ENCODE measurements at places on chromosomes 12 and 14.

- no peak for DNase-seq
These were observed at the start of gene MMP19 for GRCh38 chr12:55842681-55843429. Gene MMP19 (minus strand): TSS chr12:55842936. CDS start chr12:55842830, 106 bp downstream.

DNA sequence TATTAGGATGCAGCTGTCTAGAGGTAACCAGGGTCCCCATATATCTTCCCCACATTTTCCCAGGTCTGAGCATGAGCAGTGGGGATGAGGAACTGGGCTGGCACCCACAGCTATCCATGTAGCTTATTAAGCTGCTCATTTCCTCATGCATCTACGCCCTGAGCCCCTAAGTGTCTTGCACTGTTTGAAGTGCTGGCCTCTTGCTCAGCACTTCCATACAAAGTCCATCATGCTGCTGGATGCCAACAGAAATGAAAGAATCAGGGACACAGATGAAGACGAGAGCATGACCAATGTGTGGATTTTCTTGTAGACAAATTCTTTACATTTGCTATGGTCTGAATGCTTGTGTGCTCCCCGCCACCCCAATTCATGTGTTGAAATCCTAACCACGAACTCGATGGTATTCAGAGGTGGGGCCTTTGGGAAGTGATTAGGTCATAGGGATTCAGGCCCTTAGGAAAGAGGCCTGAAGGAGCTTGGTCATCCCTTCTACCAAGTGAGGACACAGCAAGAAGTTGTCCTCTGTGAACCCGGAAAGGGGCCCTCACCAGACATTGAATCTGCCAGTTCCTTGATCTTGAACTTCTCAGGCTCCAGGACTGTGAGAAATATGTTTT, 54.5 kb downstream of the C12orf75 start:
- no peak for DNase-seq

DNA sequence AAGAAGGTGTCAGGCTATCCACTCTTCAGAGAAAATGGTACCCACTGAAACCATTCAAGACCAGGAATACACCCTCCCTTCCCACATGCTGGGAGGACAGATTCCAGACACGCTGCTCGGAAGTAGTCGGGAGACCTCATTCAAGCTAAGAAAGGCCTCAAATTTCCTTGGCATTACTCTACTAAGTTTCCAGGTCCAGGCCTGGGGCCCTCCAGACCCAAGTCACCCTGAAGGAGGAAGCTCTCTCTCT, 27.1 kb upstream of the RPLP0 start:
- DNase-seq: no peak

GRCh38 chr12:41881891-41882805, 262.5 kb downstream of the GXYLT1 start:
- DNase-seq: no peak

GRCh38 chr12:130249376-130249775, 87.1 kb downstream of the FZD10 start:
- no peak for DNase-seq

DNA sequence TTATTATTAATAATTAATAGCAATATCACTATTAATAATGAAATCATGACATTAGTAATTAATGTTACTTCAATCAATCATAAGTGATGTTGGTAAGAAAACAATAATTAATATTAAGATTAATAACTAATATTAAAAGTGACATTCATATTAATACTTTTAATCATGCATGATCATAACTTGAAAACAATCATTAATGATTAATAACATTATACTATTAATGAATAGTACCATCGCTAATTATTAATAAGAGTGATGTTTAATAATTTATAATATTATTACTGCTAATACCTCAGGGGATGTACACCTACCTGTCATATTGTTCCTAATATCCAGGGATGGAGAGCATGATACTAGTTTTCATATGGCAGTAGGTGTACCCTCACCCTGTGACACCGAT, 10.0 kb upstream of the CLEC6A start:
- no peak for DNase-seq

DNA sequence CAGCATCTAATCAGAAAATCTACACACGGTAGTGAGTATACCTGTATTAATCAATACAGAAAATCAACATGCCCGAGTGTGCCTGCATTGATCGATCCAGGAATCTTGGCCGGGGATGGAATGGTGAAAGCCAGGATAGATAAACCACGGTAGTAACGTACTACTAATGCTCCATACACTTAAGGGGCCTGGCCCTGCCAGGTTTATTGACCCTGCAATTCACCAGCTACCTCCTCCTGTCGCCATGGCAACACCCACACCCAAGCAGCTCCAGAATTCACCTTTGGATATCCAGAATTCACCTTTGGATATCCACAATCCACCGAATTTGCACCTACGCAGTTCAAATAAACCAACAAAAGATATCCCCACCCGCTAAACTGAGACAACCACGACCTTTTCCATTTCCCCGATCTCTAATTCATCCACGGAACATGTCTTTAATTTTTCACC, 14.8 kb upstream of the CALM1 start:
- DNase-seq: no peak

- no peak for DNase-seq
These were observed 73.2 kb downstream of the MYRFL start for GRCh38 chr12:69898236-69898635.

GRCh38 chr14:78836777-78837176, 666.6 kb downstream of the NRXN3 start:
- no peak for DNase-seq

DNA sequence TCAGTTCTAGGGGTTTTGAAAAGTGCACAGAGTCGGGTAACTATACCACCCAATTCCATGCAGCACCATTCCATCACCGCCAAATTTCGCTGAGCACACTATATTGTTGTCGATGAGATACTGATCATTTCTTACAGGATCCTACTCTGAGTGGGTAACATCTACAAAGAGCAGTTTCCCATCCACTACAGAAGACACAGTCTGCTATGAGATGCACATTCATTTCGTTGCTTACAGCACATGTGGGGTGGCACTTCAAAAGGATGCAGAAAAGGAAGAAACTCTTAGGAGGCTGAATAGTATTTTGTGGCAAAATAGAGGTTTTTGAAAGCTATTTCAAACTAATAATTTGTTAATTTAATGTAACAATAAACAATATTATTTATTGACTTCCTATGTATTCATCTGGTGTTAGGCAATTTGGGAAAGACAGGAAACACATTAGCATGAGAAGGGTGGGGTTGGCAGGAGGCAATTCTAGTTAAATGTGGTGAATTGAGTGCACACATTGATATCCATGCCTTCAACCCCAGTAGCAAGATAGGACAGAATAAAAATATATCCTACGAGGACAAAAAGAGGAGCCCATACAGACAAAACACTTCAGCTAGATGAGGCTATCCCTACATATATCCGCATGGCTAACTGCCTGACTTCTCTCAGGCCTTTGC, 186.8 kb upstream of the PARP11 start:
- DNase-seq: no peak

DNA sequence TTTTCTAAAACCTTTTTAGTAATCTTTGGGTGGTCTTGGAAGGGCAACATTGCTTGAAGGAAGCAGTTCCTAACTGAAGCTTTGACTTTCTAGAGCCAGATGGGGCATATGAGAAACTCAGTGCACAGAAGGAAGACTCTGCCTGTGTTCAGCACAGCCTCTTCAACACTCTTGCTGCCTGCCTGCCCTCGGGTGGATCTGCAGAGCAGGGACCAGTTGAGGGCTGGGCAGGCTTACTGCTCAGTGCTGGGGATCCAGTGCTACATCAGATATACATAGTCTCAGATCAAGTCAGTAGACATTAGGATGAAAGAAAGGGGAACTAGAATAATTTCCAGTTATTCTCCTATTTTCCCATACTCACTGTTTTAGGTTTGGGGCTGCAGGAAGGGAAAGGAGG, 29.5 kb upstream of the TMX1 start:
- DNase-seq: no peak

DNA sequence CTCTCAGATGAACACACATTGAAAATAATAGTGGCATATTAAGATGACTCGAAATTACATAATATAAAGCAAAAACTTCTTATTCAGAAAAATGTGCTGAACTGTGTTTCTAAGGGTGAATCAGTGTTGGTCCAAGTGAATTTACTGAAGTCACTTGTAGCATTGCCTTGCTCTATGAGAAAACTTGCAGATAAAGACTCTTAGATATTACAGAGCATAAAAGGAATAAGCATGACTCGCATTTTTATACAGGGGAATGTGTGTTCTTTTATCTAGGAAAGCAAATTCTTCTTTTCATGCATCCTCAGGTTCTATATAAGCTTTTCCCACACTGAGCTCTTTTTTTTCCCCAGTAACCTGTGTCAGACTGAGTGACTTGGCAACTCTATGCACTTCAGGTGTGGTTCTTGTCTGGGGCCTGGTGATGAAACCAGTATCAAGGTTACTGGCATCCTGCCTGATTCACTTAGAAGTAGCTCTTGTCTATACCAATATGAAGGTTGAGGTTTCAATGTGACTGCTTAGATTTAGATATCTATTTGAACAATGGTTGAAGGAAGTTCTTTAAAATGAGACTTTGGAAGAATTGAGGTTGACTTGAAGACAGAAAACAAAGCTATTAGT, 76.1 kb downstream of the OTOGL start:
- DNase-seq: no peak

GRCh38 chr12:121512561-121512960, 68.3 kb downstream of the KDM2B start:
- DNase-seq: no peak

- DNase-seq: no peak
These were observed 179.0 kb upstream of the IGF1 start for GRCh38 chr12:102659200-102659911.

- DNase-seq: no peak
These were observed 23.6 kb upstream of the FOS start for GRCh38 chr14:75254901-75255584.

- no peak for DNase-seq
These were observed 300.7 kb upstream of the TBX3 start for GRCh38 chr12:114984634-114985061.

GRCh38 chr12:15049461-15050153, 76.8 kb downstream of the PDE6H start:
- DNase-seq: no peak

DNA sequence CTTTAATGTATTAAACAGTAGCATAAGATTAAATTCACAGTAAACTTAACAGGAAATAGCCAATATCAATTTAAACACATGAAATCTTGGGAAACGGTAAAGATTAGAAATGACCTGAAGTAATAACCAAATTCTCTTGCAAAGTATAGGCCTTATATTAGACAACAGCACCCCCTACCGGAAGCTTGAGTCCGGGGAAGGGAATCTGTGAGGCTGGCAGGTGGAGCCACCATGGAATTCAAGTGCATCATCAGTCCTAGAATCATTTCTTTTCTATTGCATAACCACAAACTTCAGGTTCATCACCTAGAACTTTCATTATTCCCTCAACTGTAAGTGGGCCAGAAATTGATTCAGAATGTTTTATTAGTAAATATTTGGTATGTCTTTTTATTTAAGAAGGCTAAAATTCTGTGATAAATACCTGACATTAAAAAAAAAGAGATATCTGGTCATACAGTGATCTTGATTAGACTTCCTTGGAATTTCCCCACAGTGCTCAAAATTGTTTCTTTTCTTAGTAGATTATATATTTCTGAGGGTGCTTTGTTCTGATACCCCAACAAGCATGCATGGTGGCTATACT, 48.6 kb downstream of the AP5M1 start:
- DNase-seq: peak; percentile 58

DNA sequence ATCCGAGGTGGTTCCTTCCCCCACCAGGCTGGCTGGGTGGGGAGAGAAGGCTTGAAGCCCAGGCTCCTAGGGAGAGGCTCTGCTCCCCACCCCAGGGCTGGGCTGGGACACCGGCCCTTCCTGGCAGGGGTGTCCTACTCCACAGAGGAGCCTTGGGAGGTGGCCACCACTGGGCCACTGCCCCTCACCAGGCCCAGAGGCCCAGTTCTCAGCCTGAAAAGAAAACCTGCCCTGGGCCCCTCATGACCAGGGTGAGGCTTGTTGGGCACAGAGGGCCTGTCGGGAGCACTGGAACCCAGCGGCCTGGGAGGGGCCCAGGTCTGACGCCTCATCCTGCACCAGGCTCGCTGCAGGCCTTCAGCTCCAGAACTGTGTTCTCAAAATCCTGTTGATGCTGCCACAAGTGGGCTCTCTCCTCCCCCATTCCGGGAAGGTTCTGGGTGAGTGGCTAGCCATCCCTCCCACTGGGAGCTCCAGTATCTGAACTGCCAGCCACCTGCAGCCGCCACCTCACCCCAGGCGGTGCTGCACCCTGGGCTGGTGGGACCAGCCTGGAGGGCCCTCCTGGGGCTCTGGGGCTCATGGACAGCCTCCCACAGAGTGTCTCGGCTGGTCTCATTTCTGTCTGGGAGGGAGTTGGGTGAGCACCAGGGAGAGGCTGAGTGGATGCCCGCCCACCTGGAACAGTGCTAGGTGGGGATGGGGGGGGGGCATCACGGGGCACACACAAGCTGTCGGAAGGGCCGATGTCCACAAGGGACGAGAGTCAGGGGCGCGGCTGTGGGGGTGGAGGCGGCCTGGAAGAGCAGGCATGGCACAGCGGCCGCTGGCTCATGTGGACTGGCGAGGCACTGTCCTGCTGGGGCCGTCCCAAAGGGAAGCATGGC, 11.8 kb downstream of the BAG5 start:
- no peak for DNase-seq

GRCh38 chr12:82627799-82628198, 58.9 kb upstream of the TMTC2 start:
- no peak for DNase-seq

GRCh38 chr14:59347511-59347900, 117.7 kb downstream of the GPR135 start:
- no peak for DNase-seq

DNA sequence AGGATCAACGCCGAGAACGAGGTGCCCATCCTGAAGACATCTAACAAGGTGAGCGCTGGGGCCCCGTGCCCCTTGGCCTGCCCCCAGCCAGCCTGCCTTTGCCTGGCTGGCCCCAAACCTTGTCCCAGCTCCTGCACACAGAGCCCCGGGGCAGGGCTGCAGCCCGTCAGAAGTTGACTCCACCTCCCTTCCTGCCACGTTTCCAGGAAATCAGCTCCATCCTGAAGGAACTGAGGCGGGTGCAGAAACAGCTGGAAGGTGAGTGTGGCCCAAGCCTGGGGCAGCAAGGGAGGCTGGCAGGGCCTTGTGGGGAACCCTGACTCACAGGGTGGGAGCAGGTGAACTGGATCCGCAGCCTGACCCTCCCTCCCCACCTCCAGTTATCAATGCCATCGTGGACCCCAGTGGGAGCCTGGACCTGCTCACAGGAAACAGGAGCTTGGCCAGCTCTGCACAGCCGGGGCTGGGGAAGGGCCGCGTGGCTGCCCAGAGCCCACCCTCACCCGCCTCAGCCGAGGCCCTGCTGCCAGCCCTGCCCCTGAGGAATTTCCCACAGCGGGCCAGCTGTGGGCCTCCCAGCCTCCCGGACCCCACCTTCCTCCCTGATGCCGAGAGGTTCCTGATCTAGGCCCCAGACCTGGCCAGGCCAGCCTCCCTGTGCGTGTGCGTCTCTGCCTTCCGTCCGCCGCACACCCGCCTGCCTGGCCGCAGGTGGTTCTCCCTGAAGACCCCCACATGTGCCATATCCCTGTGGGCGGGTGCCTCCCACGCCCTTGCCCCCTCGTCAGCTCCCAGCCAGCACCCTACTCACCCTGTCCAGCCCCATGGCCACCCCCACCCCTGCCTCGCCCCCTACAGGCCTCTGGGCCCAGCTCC, 29.5 kb downstream of the CEP170B start:
- DNase-seq: no peak

Data from stimulated activated CD4-positive, alpha-beta T cell treated with anti-CD3 and anti-CD28 coated beads, Interleukin-12 subunit alpha, Interleukin-12 subunit beta, amount 100 ng/mL, for 4 hours (primary cell).